ENCODE measurements at places on chromosomes 5 and 9.

GRCh38 chr9:89395931-89396710, 77.8 kb downstream of the SECISBP2 start:
- no peak for DNase-seq

GRCh38 chr5:126002222-126002897, 420.8 kb upstream of the GRAMD2B start:
- DNase-seq, result no peak

- DNase-seq, result no peak
Observed at GRCh38 chr5:10762776-10763500, 1.9 kb upstream of the DAP start.

DNA sequence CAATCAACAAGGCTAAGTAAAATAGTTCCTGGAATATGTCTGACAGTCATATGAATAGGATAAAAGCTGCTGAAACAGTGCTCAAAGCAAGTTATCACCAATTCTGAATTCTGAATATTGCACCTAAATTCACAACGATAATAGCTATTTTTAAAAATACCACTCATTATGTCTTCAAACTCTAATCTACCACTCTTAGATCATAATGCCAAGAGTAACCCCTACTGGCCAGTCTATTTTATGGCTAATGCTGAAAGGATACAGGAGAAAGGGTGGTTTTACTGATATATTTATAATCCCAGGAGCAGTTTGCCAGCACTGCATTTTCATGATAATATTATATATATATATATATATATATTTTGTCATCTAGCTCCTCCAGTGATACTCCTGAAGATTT, 232.8 kb downstream of the PDE4D start:
- DNase-seq, result no peak

- no peak for DNase-seq
Observed at GRCh38 chr9:136881691-136882108, 4.6 kb upstream of the TRAF2 start.

DNA sequence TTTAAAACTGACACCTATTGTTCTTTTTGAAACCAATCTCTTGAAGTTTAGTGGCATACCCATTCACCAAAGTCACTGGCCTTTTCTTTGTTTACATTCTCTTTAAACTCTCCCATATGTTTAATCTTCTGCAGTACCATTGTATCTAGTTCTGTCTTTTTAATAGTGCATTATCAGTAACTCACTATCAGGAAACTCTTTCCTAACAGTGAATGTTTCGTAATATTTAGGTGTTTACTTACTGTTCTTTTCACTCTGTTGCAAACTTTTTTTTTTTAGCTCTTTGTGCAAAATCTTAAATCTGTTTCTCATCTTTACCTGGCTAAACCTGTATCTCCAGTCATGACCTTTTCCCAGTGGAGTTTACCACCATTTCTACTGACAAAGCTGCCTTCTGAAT, 17.2 kb downstream of the SMAD5 start:
- DNase-seq, result no peak

GRCh38 chr9:114965564-114965963, 35.2 kb upstream of the TNFSF8 start:
- no peak for DNase-seq

DNA sequence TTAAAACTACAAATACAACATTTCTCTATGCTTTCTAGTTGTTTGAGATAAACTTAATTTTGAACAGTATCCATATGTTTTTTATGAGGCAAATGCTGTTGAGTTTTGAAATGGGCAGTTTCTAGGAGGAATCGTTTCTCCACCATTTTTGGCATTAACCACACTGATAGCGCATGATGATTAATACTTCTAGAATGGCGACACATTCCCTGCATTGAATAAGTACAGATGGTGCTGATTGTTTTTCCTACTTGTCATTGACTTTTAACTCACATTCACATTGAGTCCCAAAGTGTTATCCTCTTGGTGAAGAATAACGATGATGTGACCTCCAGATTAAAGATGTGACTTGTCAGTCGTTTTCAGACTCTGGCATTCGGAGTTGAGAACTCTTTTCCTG, 6.5 kb upstream of the CCDC192 start:
- DNase-seq, result no peak

GRCh38 chr9:108434502-108434901, 421.3 kb downstream of the ACTL7B start:
- no peak for DNase-seq

GRCh38 chr5:117594166-117594565, 1019.5 kb upstream of the SEMA6A start:
- DNase-seq, result no peak

GRCh38 chr5:61293071-61293470, 39.0 kb upstream of the ZSWIM6 start:
- DNase-seq, result no peak

- no peak for DNase-seq
Observed at GRCh38 chr9:97557606-97558095, 56.2 kb downstream of the TMOD1 start.

- DNase-seq, result no peak
Observed at GRCh38 chr9:16637218-16637617, 233.3 kb downstream of the BNC2 start.

- DNase-seq, result no peak
Observed at GRCh38 chr9:133604214-133604613, 5.0 kb downstream of the FAM163B start.

DNA sequence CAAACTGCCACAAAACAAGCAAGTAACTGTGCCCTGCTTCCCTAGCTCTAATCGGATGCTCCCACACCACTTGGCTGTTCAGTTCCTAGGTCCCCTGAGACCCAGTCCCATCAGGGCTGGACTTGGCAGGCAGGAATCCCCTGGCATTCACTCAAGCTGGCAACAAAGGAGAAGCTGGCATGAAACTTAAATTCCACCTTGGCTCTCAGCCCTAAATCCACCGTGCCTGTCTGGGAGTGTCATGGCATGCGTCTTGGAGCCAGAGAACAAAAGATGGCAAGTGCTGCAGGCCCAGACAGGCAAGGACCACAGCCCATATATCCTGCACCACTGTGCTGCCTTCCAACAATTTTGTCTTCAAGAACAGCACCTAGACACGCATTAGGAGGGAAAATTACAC, 38.2 kb downstream of the ETF1 start:
- no peak for DNase-seq

DNA sequence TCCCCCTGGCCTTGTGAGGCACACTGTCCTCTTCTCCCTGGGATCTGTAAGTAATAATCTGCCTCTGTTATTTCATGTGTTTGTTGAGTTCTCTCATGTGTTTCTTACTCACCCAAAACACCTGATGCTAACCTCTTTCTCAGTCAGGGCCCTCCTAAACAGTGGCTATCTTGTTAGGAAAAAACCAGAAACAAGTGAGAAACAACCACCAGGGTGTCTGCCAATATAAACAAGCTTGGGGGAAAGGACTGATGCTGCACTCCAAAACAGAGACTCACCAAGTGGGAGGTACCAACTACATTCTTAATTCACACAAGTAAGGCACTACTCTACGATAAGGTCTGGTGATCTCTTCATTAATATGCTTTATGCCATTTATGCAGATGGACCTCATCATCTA, 564.4 kb downstream of the SEMA5A start:
- no peak for DNase-seq

GRCh38 chr9:136054798-136055714, 40.0 kb downstream of the NACC2 start:
- DNase-seq, result no peak

DNA sequence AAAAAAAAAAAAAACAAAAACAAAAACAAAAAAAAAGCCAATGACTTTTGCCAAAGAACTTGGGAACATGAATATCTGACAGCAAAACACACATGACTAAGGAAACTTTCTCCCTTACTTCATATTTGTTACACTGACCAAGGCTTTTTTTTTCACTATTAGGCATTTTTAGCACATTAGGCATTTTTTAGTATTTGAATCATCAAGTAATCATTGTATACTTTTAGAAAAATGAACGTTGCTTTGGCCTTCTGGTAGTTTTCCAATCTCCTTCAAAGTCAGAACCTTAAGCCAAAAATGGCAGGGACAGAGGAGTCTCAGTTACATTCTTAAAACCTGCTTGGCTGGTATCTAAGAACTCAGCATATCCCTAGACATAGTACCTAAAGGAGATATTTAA, 19.3 kb downstream of the NREP start:
- DNase-seq, result no peak

- no peak for DNase-seq
Observed at GRCh38 chr5:136729901-136730355, 364.6 kb upstream of the TRPC7 start.

- no peak for DNase-seq
Observed at GRCh38 chr5:145859897-145860296, 12.9 kb downstream of the GRXCR2 start.

- DNase-seq, result no peak
Observed at GRCh38 chr5:4576908-4577307, 563.2 kb upstream of the ADAMTS16 start.

DNA sequence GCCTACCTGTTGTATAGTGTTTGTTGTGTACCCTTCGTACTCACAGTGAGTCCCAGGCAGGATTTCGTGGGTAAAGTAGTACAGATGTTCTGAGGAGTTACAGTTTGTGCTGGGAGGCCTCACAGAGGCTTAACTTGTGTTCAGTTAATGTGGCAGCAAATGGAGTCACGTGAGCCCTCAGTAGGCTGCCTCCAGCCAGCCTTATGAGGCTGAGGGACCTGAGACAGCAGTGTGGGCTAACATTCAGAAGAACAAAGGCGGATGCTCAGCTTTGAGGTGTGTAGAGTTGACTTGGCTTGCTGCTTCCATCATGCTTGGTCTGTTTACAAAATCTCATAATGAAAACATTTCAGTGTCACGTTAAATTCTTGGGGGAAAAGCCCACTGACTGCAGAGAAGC, 118.1 kb downstream of the TRIO start:
- no peak for DNase-seq

DNA sequence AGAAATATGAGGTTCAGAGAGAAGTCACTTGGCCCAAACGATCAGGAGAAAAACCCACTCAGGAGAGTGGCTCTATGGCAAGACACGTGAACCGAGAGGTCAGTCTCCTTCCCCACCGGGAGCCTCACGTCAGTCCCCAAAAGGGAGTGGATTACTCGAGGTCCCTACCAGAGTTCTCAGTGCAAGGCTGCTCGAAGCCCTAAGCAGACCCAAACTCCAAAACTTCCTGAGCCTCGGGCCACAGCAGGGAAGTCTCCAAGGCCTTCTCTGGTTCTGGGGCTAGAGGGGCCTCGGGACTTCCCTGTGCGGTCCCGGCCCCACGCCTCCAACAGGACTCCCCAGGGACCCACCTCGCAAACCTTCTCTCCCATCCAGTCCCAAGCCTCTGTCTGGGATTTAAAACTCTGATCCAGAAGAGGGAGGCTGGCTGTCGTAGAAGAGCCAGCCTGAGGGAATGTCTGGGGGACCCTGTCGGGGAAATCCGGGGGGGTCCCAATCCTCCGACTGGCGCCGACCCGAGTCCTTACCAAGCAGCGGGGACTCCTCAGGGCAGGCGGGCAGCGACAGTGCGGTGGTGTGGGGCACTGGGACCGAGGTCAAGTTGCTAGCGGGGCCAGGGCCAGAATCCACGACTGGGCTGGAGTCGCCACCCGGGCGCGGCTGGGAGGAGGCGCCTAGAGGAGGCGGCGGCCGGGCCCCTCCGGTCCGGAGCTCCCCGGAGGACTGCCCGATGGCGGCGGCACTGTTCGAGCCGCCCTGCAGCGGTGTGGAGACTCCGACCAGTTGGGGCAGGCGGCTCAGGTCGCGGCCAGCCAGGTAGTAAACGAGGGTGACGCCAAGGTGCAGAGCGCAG, 679 bp downstream of the B4GALT1 start:
- no peak for DNase-seq

DNA sequence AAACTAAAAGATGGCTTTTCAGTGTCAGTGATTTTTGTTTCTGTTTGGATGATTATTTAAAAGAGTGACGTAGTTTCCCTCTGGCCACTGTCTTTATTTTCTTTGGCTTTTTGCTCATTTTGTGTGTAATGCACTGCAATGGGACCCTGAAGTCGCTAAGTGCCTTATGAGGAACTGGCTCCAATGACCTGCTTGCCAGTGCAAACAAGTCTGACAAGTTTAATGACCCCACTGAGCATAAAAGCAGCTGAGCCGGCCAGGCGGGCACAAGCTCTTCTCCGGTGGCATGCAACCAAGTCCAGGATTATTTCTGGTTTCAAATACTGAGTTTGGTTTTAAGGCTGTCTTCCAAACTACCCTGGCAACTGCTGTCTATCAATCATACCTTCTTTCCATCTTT, 15.6 kb upstream of the GNA14 start:
- DNase-seq, result no peak

- no peak for DNase-seq
Observed at GRCh38 chr5:9553561-9553960, 7.7 kb upstream of the SEMA5A start.

Data from T follicular helper cell (primary cell).